ENCODE measurements at places on chromosomes 13 and 19. TPM values are rescaled to one million over a fixed set of nuclear protein-coding genes. Genes with fewer than 3 reads are reported as not detected.

DNA sequence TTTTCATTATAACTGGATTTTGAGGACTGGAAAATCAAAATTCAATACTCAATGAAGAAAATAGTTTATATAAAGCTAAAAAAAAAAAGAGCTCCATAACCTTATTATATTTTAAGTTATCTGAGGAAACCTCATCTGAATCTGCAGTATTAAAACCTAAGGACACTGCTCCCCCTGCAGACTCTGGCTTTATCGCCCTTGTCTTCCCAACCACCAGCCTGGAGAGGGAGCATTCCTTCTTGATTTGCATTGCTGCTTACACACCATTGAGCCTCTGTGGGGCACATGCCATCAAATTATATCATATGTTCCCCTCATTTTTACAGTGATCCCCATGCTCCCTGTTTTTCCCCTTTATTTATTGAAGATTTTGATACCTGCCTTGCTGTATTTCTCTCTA, 871.4 kb upstream of the GPC6 start:
- H3K27me3 ChIP-seq, result no peaks in the 10 kb centered on the region
- DNase-seq, result no peak
- H3K4me3 ChIP-seq, result no peak overlapping the region

GRCh38 chr13:77674852-77675251, 22.6 kb upstream of the SLAIN1 start:
- H3K4me3 ChIP-seq, result no peak overlapping the region
- H3K36me3 ChIP-seq, result no peaks in the 10 kb centered on the region
- peaks cover 52% of the 10 kb centered on the region for H3K27me3 ChIP-seq
- H3K27ac ChIP-seq, result no peak overlapping the region

DNA sequence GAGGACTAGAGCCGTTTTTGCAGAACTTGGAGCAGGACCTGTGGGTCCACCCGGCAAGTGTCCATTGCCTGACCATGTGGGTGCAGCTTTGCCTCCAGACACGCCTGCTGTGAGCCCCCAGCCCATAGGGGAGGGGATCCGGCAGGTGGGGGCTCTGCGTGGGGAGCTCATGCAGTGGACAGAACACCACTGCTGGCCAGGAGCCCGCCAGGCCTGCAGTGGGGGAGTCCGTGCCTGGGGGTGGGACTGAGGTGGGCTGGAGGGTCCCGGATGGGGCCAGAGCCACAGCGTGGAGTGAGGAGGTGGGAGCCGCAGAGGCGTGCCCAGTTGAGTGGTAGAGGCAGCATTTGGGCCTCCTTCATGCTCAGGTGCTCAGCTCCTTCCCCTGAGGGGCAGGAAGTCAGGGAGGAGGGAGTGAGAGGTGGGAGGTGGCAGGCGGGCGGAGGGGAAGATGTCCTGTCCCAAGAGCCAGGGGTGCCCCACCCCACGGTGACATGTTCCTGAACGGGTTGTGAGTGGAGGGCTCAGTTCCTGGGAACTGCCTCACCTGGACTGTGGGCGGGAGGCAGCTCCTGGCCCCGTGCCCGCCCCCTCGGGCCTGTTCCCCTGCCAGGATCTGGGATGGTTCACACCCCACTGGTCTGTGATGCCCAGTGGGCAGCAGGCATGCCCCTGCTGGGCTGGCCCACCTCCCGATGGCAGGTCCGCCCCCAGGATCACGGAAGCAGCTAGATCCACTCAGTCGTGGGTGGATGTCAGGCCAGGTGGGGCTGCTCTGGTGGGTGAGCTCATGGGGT, 8.8 kb downstream of the ADAT3 start:
- H3K27ac ChIP-seq, result no peak overlapping the region
- no peak overlapping the region for H3K4me3 ChIP-seq

- no peaks in the 10 kb centered on the region for H3K27me3 ChIP-seq
- H3K36me3 ChIP-seq, result no peaks in the 10 kb centered on the region
- H3K4me1 ChIP-seq, result peaks cover 7% of the 10 kb centered on the region
- H3K27ac ChIP-seq, result no peak overlapping the region
- no peak for DNase-seq
These were observed 29.5 kb upstream of the NFIC start for GRCh38 chr19:3336680-3337523.

GRCh38 chr19:43699506-43700394, 16.1 kb upstream of the IRGC start:
- H3K4me1 ChIP-seq, result peaks cover 21% of the 10 kb centered on the region
- DNase-seq, result peak; percentile 30
- peaks cover 18% of the 10 kb centered on the region for H3K27me3 ChIP-seq
- H3K27ac ChIP-seq, result peak overlapping the region; percentile 99

GRCh38 chr13:69565334-69565733, 542.3 kb upstream of the ATXN8OS start:
- DNase-seq, result peak; percentile 7
- no peaks in the 10 kb centered on the region for H3K4me1 ChIP-seq

DNA sequence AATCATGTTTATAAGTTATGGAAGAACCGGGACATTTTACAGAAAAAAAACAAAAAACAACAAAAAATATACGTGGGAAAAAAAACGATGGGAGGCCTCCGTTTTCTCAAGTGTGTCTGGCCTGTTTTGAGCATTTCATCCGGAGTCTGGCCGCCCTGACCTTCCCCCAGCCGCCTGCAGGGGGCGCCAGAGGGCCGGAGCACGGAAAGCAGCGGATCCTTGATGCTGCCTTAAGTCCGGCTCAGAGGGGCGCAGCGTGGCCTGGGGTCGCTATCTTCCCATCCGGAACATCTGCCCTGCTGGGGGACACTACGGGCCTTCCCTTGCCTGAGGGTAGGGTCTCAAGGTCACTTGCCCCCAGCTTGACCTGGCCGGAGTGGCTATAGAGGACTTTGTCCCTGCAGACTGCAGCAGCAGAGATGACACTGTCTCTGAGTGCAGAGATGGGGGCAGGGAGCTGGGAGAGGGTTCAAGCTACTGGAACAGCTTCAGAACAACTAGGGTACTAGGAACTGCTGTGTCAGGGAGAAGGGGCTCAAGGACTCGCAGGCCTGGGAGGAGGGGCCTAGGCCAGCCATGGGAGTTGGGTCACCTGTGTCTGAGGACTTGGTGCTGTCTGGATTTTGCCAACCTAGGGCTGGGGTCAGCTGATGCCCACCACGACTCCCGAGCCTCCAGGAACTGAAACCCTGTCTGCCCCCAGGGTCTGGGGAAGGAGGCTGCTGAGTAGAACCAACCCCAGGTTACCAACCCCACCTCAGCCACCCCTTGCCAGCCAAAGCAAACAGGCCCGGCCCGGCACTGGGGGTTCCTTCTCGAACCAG, 1.8 kb upstream of the APOE start:
- peaks cover 8% of the 10 kb centered on the region for H3K4me1 ChIP-seq
- no peak overlapping the region for H3K27ac ChIP-seq
- H3K4me3 ChIP-seq, result no peak overlapping the region
- H3K27me3 ChIP-seq, result peaks cover 17% of the 10 kb centered on the region

DNA sequence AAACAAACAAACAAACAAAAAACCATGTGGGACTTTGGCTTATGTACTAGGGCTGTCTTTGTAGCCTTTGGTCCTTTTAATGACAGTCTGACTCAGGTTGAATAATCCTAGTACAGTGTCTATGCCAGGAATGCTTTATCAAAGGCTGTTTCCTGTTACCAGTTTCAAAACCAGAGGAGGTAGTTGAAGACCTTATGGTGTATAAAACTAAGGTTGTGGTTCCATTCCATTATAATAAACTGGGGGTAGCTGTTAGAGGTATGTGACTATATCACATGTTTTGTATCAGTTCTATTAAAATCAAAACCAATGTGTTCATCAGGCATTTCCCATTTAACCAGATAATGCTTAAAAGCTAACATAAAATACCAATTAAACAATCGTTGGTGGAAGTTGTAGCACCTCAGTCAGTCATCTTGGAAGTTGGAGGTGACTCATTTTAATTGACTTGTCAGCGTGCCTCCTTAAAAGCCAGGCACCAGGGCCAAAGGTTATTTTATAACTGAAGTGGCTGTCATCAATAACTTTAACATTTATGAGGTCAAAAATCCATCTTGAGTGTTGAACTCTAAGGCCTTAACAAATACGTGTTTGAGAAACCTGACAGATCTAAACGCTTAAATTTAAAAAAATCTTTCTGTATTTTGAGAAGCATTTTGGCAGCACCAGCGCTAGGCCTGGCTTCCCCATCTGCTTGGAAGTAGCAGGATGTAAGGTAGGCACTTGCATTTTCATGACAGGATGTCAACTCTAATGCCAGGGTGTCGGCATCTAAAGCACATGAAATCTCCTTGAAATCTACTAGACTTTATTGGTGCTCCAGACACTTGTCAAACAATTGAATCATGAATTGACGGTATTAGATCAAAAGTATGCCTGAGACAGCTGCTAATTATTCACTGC, 162.5 kb downstream of the LMO7 start:
- H3K27ac ChIP-seq, result peak overlapping the region; percentile 85
- H3K4me3 ChIP-seq, result no peak overlapping the region
- no peaks in the 10 kb centered on the region for H3K27me3 ChIP-seq
- DNase-seq, result peak; percentile 32
- peaks cover 67% of the 10 kb centered on the region for H3K4me1 ChIP-seq

DNA sequence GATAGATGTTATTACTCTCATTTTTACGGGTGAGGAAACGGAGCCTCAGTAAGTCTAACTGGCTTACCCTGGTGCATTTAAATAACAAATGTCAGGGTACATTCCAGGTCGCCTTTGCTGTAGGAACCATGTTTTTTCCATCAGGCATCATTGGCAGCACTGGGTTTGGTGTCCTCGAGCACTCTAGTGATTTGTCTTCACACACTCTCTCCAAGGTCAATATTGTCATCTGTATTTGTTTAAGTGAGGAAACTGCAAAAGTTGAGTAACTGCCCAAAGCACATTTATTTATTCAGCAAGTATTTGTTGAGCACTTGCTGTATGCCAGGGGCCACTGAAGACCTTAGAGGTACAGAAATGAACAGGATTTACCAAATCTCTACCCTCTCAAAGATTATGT, 78.6 kb downstream of the DCT start:
- H3K4me3 ChIP-seq, result no peak overlapping the region
- peaks cover 9% of the 10 kb centered on the region for H3K27me3 ChIP-seq
- DNase-seq, result no peak

GRCh38 chr13:25213715-25214114, 41.6 kb upstream of the AMER2 start:
- H3K4me1 ChIP-seq, result no peaks in the 10 kb centered on the region
- no peak for DNase-seq
- no peaks in the 10 kb centered on the region for H3K27me3 ChIP-seq
- no peak overlapping the region for H3K4me3 ChIP-seq
- no peaks in the 10 kb centered on the region for H3K36me3 ChIP-seq

GRCh38 chr19:14571695-14572490, at the start of gene NDUFB7:
TSS of gene NDUFB7 (minus strand) at chr19:14572066. CDS start at chr19:14572000, 66 bp downstream.
- peak within 1 kb of the TSS; percentile 95 for H3K4me3 ChIP-seq
- H3K27ac ChIP-seq, result peak within 1 kb of the TSS; percentile 92
- H3K27me3 ChIP-seq, result no peaks in the 10 kb centered on the region
- H3K36me3 ChIP-seq, result peaks cover 5% of the 10 kb centered on the region

- no peak for DNase-seq
- peak overlapping the region; percentile 1 for H3K27ac ChIP-seq
- no peaks in the 10 kb centered on the region for H3K27me3 ChIP-seq
These were observed 61.1 kb downstream of the SACS start for GRCh38 chr13:23372264-23372906.

GRCh38 chr13:62357887-62358645, 942.4 kb upstream of the PCDH20 start:
- H3K4me3 ChIP-seq, result no peak overlapping the region
- no peaks in the 10 kb centered on the region for H3K27me3 ChIP-seq
- DNase-seq, result no peak
- no peaks in the 10 kb centered on the region for H3K4me1 ChIP-seq
- H3K36me3 ChIP-seq, result no peaks in the 10 kb centered on the region

DNA sequence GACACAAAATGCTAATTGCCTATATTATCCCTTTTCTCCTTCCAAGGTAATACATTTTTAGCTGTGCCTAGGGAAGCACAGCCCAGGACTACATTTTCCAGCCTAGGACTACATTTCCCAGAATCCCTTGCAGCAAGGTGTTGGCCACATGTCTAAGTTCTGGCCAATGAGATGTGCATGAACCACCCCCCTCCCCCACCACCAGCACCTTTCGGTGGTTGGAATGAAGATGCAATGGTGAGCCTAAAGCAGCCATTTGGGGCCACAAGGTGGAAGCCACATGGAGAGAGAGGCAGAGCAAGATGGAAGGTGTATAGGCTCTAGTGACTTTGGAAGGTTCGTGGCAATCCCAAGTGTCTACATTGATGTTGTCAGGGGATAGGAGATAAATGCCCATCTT, 16.2 kb downstream of the UNC13A start:
- no peaks in the 10 kb centered on the region for H3K4me1 ChIP-seq
- no peak overlapping the region for H3K4me3 ChIP-seq
- H3K36me3 ChIP-seq, result no peaks in the 10 kb centered on the region
- peaks cover 11% of the 10 kb centered on the region for H3K27me3 ChIP-seq

DNA sequence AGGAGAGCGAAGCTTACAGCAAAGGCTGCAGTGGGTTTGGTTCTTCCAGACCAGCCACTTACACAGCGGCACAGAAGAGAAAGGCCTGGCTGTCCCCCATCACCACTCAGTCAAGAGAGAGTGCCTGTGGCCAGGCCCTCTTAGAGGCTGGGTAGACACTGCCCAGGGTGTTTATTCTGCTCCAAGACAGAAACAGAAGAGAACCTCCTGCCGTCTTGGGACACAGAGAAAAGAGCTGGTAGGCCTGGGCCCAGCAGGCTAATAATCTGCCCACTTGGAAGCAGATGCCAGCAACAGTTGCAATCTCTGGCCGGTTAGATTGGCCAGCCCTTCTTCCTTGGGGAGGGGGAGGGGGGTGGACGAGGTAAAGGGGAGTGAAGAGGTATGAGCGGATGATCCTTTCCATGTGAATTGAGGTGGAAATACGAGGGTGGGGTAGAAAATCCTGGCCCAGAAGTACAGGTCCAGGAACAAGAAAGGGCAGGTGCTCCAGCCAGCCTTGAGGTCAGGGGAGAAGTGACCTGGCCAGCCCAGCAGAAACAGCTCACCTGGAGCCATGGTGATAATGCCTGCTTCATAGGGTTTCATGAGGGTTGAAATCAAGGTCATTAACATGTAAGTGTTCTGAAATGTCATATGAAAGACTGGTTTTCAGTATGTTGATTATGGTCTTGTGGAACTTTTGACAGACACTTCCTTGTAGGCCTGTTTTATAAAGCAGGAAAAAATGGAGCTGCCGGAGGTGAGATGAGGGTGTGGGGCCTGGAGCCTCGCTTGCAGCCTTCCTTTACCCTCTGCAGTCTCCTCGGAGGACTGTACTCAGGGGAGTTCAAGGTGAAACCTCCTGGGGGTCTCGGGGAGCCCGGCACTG, 116.9 kb downstream of the SIPA1L3 start:
- H3K36me3 ChIP-seq, result no peaks in the 10 kb centered on the region
- H3K27ac ChIP-seq, result no peak overlapping the region
- H3K4me1 ChIP-seq, result no peaks in the 10 kb centered on the region

DNA sequence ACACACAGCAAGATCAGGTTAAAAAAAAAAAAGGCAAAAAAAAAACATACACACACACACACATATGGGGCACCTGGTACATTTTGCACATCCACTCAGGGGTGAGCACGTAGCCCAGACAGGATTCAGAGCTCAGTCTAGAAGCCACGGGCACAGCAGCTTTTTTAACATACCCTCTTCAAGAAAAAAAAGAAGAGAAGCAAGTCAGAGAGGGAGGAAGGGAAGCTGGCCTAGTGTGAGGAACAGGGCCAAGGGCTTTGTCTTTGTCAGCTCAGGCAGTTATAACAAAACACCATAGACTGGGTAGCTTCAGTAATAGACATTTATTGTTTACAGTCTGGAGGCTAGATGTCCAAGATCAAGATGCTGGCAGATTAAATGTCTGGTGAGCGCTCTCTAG, 2.3 kb upstream of the TPM4 start:
- peaks cover 16% of the 10 kb centered on the region for H3K36me3 ChIP-seq
- H3K4me1 ChIP-seq, result peaks cover 46% of the 10 kb centered on the region
- H3K27me3 ChIP-seq, result no peaks in the 10 kb centered on the region
- peak overlapping the region; percentile 91 for H3K27ac ChIP-seq
- no peak for DNase-seq

Gene ZNF17
- total RNA-seq, result 8.3 TPM

Gene ZNF14
- total RNA-seq, result 9.2 TPM

Gene IRS2
- total RNA-seq, result 1.5 TPM
